GM23338 (cell line): ENCODE measurements at places on chromosomes 7 and 10. TPM values are rescaled to one million over a fixed set of nuclear protein-coding genes. Genes with fewer than 3 reads are reported as not detected.

The EMX2 gene
- total RNA-seq: not detected in 2 replicates

DNA sequence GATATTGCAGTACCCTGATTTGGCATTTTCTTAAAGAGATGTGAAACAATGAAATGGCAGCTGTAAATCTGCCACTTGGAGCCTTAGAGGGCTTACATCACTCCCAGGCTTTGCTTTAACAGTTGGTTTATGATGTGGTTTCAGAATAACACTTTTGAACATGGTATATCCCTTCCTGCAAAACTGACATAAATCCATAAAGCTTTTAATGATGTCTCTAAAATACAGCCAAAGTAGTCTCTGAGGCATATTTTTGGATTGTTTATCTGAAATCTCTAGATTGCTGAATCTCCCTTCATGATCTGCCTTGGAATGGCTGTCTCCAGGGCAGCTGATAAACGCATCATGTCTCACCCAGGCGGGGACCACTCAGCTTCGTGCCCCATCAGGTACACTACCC, 377.8 kb upstream of the C7orf33 start:
- H3K4me1 ChIP-seq: no peaks in the 10 kb centered on the region
- no peaks in the 10 kb centered on the region for H3K27me3 ChIP-seq
- H3K27ac ChIP-seq: no peak overlapping the region
- no peak for DNase-seq

GRCh38 chr10:11164803-11165590, 147.3 kb downstream of the CELF2 start:
- H3K36me3 ChIP-seq: no peaks in the 10 kb centered on the region
- peak; percentile 58 for DNase-seq
- H3K27ac ChIP-seq: no peak overlapping the region

- no peak overlapping the region for H3K27ac ChIP-seq
- H3K4me1 ChIP-seq: no peaks in the 10 kb centered on the region
- peak; percentile 80 for DNase-seq
- no peaks in the 10 kb centered on the region for H3K27me3 ChIP-seq
- H3K4me3 ChIP-seq: no peak overlapping the region
Measured at GRCh38 chr10:62437696-62438095, 63.5 kb downstream of the ZNF365 start.
